ENCODE measurements at places on chromosomes 12 and 14. TPM values are rescaled to one million over a fixed set of nuclear protein-coding genes. Genes with fewer than 3 reads are reported as not detected.

Gene THTPA
- 14.8 TPM for total RNA-seq

Gene AKAP6
- total RNA-seq, result 0.91 TPM

Gene CLEC14A
- not detected for total RNA-seq

Gene PIWIL1
- total RNA-seq, result not detected

Gene GALC
- 12.2 TPM for total RNA-seq

Gene LPAR5
- total RNA-seq, result 0.59 TPM

Gene EML5
- 0.72 TPM for total RNA-seq

Gene TEX22
- total RNA-seq, result 0.24 TPM

Gene TPI1
- total RNA-seq, result 1,360 TPM

Gene CIROP
- not detected for total RNA-seq

Gene CALM1
- total RNA-seq, result 307 TPM

Gene C12orf50
- not detected for total RNA-seq

Gene C12orf60
- total RNA-seq, result 1.8 TPM

Gene RPGRIP1
- 0.37 TPM for total RNA-seq

Gene SYCP3
- not detected for total RNA-seq

Gene SETD3
- total RNA-seq, result 57.9 TPM

Gene DBX2
- not detected for total RNA-seq

Gene TBX3
- 19.1 TPM for total RNA-seq

Gene NRL
- 1.0 TPM for total RNA-seq

Gene SLC17A8
- total RNA-seq, result not detected

Gene OR4E2
- total RNA-seq, result not detected

Gene CELA1
- total RNA-seq, result not detected
